Esophagus muscularis mucosa (tissue), 4 donors: ENCODE measurements at places on chromosomes 7 and 10. TPM values are rescaled to one million over a fixed set of nuclear protein-coding genes. Genes with fewer than 3 reads are reported as not detected.

DNA sequence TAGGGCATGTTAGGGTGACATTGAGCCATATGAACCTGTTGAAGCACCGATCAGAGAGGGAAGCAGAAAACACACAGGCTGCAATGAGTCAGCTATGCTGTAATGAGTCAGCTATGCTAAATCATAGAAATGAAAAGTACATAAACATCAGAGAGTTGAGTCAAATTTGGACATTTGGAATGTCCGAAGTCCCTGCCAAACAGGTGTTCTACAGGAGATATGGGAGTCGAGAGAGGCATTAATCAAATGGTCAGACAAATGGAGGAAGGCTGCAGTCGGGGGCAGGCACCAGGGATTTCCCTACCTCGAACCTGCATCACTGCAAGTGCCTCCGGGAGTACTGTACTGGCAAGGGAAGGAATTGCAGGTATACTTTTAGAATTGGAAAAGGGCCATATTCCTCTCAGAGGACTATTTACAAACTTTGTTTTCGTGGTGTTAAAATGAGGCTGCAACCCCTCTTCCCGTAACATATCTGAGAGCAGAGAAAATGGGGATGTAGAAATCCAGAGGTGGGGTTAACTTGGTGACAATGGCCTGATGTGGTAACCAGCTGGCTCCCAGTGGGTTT, 8.8 kb upstream of the ZC3HAV1 start:
- no peak overlapping the region for H3K27ac ChIP-seq
- H3K27me3 ChIP-seq: no peaks in the 10 kb centered on the region
- no peak for DNase-seq
- H3K4me3 ChIP-seq: no peak overlapping the region

GRCh38 chr10:123555616-123556015, 110.5 kb upstream of the GPR26 start:
- DNase-seq: no peak
- H3K27me3 ChIP-seq: no peaks in the 10 kb centered on the region
- H3K4me1 ChIP-seq: peaks cover 9% of the 10 kb centered on the region
- no peaks in the 10 kb centered on the region for H3K36me3 ChIP-seq

DNA sequence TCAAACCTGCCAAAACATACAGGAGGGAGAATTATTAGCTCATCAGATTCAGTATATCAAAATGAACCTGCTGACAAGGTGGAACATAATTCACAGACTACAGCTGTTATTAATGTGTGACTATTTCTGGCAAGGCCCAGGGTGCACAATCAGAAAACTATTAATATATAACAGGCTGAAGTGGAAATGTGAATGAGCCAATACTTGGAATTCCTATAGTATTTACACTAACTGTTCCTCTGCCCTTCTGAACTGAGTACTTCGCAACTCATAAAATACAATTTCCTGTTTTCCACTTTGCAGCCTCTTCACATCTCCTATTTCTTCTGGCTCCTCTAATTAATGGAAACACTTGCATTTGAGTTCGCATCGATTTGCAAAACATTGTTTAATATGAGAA, 330.8 kb downstream of the DPP6 start:
- no peak overlapping the region for H3K27ac ChIP-seq
- H3K4me3 ChIP-seq: no peak overlapping the region
- peaks cover 9% of the 10 kb centered on the region for H3K4me1 ChIP-seq
- no peaks in the 10 kb centered on the region for H3K27me3 ChIP-seq
- no peaks in the 10 kb centered on the region for H3K36me3 ChIP-seq

- DNase-seq: no peak
- H3K4me1 ChIP-seq: peaks cover 53% of the 10 kb centered on the region
- no peaks in the 10 kb centered on the region for H3K36me3 ChIP-seq
- no peaks in the 10 kb centered on the region for H3K27me3 ChIP-seq
Measured at GRCh38 chr10:29791773-29792172, 157.0 kb upstream of the SVIL start.

DNA sequence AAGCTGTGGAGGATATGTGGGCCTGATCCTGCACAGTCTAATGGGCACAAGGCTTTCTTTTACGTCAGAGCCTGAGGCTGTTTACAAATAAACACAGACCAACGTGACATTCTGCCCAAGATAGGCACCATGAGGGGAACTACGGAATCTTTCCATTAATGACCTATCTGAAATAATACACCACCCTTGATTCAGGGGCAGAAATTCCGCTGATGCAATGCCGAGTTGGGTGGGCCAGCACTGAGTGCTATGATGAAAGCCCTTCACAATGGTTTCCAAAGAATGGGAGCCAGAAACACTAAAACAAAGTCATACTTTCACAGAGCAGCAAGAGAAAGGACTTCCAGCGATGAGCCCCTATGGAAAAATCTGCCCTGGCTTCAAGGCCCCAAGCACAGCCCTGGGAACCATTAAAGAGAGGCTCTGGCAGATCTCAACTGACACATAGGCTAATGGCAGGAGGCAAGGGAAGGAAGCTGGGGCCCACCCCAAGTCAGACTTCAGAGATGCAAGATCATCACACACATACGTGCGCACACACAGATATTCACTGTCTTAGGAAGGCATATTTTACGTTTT, 72.2 kb upstream of the DLX6 start:
- H3K4me1 ChIP-seq: no peaks in the 10 kb centered on the region
- no peak overlapping the region for H3K4me3 ChIP-seq
- H3K27me3 ChIP-seq: no peaks in the 10 kb centered on the region
- no peak overlapping the region for H3K27ac ChIP-seq
- no peaks in the 10 kb centered on the region for H3K36me3 ChIP-seq
- no peak for DNase-seq

GRCh38 chr10:133324857-133325260, 11.8 kb downstream of the CALY start:
- H3K4me3 ChIP-seq: peak overlapping the region; percentile 55
- no peak for DNase-seq
- peaks cover 78% of the 10 kb centered on the region for H3K27me3 ChIP-seq
- H3K27ac ChIP-seq: peak overlapping the region; percentile 11
- H3K4me1 ChIP-seq: peaks cover 19% of the 10 kb centered on the region

DNA sequence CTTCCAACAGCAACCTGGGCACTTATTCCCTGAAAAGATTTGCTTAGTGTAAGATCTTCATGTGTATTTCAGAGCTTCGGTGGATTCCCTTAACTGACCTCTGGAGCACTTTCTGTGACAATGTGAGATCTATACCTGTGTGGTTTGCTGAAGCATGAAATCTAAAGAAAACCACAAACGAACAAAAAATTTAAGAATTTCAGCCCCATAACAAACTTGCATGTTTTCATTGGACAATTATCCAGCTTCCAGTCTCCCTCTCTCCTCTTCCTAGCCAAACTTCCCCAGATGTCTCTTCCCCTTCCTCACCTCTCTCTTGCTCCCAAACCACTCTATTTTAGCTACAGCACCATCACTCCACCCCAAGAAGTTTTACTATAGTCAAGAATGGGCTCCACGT, 279.9 kb upstream of the SORCS1 start:
- H3K4me1 ChIP-seq: no peaks in the 10 kb centered on the region
- no peaks in the 10 kb centered on the region for H3K27me3 ChIP-seq
- H3K4me3 ChIP-seq: no peak overlapping the region
- H3K36me3 ChIP-seq: no peaks in the 10 kb centered on the region
- DNase-seq: no peak

DNA sequence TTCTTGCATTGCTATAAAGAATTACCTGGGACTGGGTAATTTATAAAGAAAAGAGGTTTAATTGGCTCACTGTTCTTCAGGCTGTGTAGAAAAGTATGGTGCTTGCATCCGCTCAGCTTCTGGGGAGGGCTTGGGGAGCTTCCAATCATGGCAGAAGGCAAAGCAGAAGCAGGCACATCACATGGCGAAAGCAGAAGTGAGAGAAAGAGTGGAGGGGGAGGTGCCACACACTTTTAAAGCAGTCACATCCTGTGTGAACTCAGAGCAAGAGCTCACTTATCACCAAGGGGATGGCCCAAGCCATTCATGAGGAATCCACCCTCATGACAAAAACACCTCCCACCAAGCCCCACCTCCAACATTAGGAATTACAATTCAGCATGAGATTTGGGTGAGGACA, 303.5 kb downstream of the OTUD1 start:
- no peak overlapping the region for H3K4me3 ChIP-seq
- H3K4me1 ChIP-seq: no peaks in the 10 kb centered on the region
- no peak for DNase-seq
- H3K36me3 ChIP-seq: no peaks in the 10 kb centered on the region
- no peaks in the 10 kb centered on the region for H3K27me3 ChIP-seq

DNA sequence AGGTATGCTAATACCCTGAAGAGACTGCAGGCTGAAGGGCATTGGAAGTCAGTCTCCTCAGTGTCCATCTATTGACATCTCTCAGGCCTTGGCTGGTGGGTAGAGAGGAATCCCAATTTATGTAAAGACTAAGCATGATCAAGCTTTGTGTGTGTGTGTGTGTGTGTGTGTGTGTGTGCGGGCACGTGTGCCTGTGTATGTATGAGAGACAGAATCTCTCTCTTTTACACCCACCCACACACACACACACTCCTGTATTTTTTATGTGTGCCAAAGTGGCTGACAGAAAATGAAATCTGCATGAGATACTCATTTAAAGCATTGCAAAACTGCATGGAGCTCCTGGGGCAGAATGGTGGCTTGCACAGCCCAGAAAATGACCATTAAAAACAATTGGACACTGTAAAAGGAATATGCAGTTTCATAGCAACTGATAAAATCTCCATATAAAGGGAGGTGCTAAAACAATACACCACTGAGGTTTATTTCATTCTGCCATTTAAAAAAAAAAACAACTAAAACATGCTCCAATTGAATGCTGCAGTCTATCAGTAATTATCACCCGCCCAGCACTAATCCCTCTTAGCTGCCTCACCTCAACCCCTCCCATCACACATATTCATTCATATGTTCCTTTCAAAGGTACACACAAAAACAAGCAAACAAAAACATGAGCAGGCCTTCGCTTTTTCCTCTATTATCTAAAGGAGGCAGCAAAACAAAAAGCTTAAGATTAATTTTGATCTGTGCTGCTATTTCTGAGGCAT, 385.0 kb downstream of the KCNMA1 start:
- no peak overlapping the region for H3K27ac ChIP-seq
- H3K4me1 ChIP-seq: no peaks in the 10 kb centered on the region
- H3K27me3 ChIP-seq: no peaks in the 10 kb centered on the region
- DNase-seq: no peak
- no peaks in the 10 kb centered on the region for H3K36me3 ChIP-seq

- no peak overlapping the region for H3K4me3 ChIP-seq
- H3K27me3 ChIP-seq: no peaks in the 10 kb centered on the region
- H3K4me1 ChIP-seq: no peaks in the 10 kb centered on the region
Measured at GRCh38 chr7:148419856-148420832, 170.4 kb upstream of the C7orf33 start.

EEPD1 gene
- 18.7 TPM for total RNA-seq

PRPF18 gene
- total RNA-seq: 27.0 TPM

ENTPD1 gene
- total RNA-seq: 30.3 TPM

OR2A42 gene
- 0.19 TPM for total RNA-seq

CPED1 gene
- 31.1 TPM for total RNA-seq
